ENCODE measurements at places on chromosomes 12 and 14. TPM values are rescaled to one million over a fixed set of nuclear protein-coding genes. Genes with fewer than 3 reads are reported as not detected.

The SMOC1 gene
- total RNA-seq: 0.33 TPM

The TMEM52B gene
- total RNA-seq: not detected

The CLEC4D gene
- not detected for total RNA-seq

The B4GALNT1 gene
- 11.7 TPM for total RNA-seq

The NFE2 gene
- total RNA-seq: not detected

The TTC9 gene
- total RNA-seq: not detected

The COCH gene
- not detected for total RNA-seq

The WIF1 gene
- not detected for total RNA-seq

The ASPG gene
- total RNA-seq: not detected

The ATN1 gene
- total RNA-seq: 10.3 TPM

The KRT76 gene
- total RNA-seq: not detected

The CHGA gene
- not detected for total RNA-seq

The PLA2G1B gene
- not detected for total RNA-seq

The AQP6 gene
- not detected for total RNA-seq

The CNTN1 gene
- total RNA-seq: 2.3 TPM

The HNF1A gene
- total RNA-seq: not detected

The SCNN1A gene
- not detected for total RNA-seq

The OAS2 gene
- 344 TPM for total RNA-seq

The FITM1 gene
- total RNA-seq: 0.15 TPM

The POTEM gene
- not detected for total RNA-seq

The CD163 gene
- not detected for total RNA-seq

The SPTB gene
- total RNA-seq: under 0.01 TPM

The PTPN21 gene
- 4.3 TPM for total RNA-seq

The SLCO1B3 gene
- total RNA-seq: not detected

The OR11G2 gene
- not detected for total RNA-seq

The LYZ gene
- total RNA-seq: not detected

Measured in melanocyte of skin (primary cell).